ENCODE measurements at places on chromosomes 7 and 10. TPM values are rescaled to one million over a fixed set of nuclear protein-coding genes. Genes with fewer than 3 reads are reported as not detected.

GRCh38 chr7:27128776-27129728 lies 1.5 kb downstream of the HOXA4 start:
- no peak for DNase-seq

The AKR1C4 gene
- polyA plus RNA-seq, result not detected

The LMOD2 gene
- polyA plus RNA-seq, result not detected

The VPS37D gene
- polyA plus RNA-seq, result 7.6 TPM

The CALML3 gene
- 0.28 TPM for polyA plus RNA-seq

The WAPL gene
- polyA plus RNA-seq, result 39.3 TPM

The CTBP2 gene
- polyA plus RNA-seq, result 80.8 TPM

Measured in left lung (tissue), 14 donors.